ENCODE measurements at places on chromosomes 1 and 21. TPM values are rescaled to one million over a fixed set of nuclear protein-coding genes. Genes with fewer than 3 reads are reported as not detected.

DNA sequence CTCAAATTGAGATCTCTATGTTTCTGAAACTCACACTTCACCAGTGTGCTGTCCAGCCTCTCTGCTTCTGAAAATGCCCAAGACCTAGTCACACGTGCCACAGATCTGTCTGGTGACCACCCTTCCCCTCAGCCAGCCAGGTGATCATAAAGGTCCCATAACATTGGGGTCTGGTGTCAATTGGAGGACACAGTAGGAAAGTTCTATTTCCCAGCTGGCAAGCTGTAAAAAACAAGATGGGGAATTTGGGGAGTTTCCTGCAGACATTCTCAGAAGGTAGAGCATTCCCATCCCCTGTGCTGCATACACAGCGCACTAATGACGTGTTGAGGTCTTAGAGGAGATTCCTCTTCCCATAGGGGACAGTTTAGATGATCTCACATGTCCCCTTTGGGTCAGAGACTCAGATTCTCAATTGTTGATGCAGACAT is 50.1 kb downstream of the RPS6KA1 start:
- no peak for DNase-seq

DNA sequence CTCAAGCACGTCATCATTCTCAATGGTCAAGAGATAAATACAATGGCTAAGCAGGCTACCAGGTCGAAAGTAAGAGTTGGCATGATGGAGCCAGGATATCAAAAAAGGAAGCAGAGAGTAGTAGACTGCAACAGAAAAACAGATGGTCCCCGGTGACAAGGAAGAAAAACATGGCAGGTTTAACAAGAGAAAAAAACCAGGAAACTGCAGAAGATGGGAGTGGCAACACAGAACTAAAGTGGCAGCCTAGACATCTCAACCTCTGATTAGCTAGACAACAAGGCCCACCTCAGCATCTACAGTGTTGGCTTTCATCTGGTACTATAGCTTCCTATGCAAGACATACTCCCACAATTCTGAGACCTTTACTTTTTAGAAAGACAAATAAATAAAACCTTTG is 3.1 kb downstream of the UBR4 start:
- no peak for DNase-seq

GRCh38 chr1:245173446-245174211 is 18.8 kb downstream of the KIF26B start:
- no peak for DNase-seq

OPRD1 gene
- 0.09 TPM for total RNA-seq

GRCh38 chr1:184567009-184567408 is 180.2 kb downstream of the C1orf21 start:
- DNase-seq = no peak

DNA sequence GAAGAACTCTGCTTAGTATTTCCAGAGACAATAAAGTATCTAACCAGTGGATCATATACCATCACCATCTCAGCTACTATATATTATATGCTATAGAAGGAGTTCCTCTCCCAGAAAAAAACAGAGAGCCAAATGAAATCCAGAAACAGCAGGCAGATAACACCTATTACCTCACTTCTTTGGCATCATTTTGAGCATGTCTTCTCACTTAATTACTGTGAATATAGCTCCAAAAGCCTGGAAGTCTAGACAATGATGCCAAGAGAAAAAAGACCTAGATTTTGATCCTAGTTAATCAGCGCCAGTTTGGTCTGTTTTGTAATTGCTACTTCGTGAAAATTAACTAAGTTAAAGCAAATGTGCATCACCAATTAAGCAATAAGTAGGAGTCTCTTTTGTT is 131.3 kb downstream of the EIF4G3 start:
- no peak for DNase-seq

TTC34 gene
- 0.67 TPM for total RNA-seq

GRCh38 chr1:63501256-63501655 is 21.8 kb downstream of the ITGB3BP start:
- no peak for DNase-seq

DNA sequence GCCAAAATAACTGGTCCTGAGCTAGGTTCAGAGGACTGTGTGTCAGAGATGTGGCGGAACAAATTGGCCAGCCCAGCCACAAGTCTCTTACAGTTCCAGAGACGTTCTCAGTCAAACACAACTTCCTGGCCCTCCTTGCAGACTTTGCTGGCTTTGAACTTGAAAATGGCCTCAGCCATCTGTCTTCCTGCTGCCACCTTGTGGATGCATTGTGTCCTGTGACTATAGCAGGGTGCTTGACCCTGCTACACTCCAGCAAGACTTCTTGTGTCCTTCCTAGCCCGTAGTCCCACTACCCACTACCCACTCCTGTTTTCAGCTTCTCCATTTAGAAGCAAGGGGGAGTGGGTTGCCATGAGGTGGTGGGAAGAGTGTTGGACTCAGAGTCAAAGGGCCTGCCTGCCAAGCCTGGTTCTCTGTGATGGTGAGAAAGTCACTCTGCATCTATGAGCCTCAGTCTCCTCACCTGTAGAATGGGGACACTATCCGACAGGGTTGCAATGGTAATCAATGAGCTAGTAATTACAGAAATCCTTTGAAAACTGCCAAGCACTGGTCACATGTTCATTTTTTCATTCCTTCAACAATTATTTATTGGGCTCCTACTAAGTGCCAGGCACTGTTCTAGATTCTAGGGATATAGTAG is 109.9 kb downstream of the IGSF21 start:
- peak; percentile 60 for DNase-seq

- peak; percentile 47 for DNase-seq
These were observed at the start of gene ZYG11A for GRCh38 chr1:52842643-52843310. TSS of gene ZYG11A (plus strand) at chr1:52842760. CDS start at chr1:52842884, 124 bp downstream.

DNA sequence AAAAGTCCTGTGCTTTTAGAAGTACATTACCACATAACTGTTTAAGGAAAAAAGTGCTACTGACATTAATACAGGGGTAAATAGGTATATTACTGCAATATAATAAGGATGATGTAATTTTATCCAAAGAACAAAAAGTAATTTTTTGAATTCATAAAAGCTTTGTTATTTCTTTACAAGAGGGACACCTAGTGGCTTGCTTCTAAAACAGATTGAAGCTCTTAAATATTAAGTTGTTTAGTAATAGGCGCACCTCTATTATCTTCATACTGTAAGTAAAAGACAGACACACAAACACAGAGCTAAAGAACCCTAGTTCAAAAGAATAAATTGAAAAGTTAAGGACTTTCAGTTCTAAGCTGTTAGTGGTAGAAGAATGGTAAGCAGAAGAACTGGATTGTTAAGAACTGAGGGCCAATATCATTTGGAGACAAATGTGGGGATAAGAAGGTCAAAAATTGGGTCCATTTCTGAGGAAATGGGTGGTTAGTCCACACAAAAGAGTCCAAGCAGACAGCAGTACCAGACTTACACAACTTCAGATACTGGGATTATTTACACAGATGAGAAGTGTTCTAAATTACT is 15.4 kb downstream of the ZNHIT6 start:
- no peak for DNase-seq

CNR2 gene
- total RNA-seq = 0.39 TPM

DNA sequence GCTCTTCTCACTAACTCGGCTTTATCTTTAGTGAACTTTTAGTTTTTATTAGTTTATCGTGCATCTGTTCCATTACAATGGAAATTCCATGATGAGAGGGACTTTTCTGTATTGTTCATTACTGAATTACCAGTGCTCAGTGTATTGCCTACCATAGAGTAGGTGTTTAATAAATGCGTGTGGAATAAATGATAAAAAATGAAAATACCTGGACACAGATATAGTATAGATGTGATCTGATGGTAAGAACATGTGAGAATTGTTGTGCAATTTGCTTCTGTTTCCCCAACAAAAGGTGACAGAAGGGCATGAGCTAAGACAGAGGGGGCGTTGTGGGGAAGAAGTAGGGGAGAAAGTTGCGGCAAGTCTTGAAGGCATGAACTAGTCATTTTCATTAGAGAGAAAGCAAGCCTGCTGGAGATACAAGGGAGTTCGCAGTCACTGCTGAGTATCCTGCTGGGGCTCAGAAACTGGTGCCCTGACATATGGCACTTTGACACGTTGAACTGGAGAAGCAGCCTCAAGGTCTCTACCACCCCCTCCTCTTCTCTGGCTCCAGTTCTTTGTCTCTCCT is 5.6 kb upstream of the COG2 start:
- no peak for DNase-seq

- no peak for DNase-seq
These were observed 20.6 kb upstream of the MYCL start for GRCh38 chr1:39922251-39922688.

GRCh38 chr1:1114431-1114830 is 1.5 kb downstream of the C1orf159 start:
- no peak for DNase-seq

OR2L3 gene
- total RNA-seq = not detected

DNA sequence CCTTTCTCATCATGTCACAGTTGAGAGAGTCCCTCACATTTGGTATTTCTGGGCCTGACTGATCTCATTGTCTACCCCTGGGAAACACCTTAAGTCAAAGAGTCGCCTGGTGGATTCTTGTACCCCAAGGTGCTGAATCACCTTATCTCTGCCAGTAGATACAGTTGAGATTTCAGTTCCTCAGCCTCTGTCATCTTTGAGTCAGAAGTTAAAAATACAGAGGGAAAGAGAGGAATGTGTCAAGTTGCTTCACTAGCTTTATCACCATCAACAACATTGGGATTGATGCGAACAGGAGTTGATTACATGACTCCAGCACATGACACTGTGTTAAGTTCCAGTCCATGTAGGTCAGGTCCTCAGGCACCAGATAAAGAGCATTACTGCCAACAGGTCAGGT is 513.0 kb downstream of the NUF2 start:
- DNase-seq = no peak

SPRR2A gene
- not detected for total RNA-seq

DNA sequence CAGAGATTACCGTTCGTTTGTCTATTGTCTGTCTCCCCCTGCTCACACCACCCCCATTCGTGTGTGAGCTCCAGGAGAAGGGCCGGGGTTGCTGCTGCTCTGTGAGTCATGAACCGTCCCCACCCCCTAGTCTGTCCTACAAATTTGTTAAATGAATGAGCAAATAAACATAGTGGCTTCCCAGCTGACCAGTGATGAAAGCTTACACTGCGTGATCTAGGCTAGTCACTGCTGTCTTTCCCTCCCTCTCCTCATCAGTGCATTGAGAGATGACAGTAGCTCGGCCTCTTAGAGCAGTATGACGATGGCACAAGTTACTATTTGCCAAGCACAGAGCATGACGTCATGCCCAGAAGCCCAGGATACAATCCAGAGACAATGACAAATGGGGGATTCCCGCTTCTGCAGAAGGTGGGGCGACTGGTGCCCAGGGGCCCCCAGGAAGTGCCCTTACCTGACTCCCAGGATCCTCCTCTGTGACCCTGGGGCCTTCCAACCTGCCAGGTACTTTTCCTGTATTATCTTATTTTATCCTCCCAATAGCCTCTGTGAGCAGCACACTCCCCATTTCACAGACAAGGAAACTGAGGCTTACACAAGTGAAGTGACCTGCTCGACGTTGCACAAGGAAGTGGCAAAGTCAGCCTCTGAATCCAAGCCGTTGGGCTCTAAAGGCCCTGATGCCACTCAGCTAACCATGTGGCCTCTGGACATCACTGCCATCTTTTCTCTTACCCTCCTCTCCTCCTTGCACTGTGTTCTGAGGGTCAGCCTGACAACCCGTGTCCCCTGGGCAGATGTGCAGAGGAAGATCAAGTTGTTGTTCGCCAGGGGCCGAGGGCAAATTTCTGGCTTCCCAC is 8.6 kb upstream of the EPHA2 start:
- DNase-seq = no peak

CCDC190 gene
- total RNA-seq = not detected

DDR2 gene
- total RNA-seq = 36.9 TPM

- no peak for DNase-seq
These were observed 12.4 kb downstream of the NRIP1 start for GRCh38 chr21:15052459-15052763.

NBL1 gene
- 391 TPM for total RNA-seq

DNA sequence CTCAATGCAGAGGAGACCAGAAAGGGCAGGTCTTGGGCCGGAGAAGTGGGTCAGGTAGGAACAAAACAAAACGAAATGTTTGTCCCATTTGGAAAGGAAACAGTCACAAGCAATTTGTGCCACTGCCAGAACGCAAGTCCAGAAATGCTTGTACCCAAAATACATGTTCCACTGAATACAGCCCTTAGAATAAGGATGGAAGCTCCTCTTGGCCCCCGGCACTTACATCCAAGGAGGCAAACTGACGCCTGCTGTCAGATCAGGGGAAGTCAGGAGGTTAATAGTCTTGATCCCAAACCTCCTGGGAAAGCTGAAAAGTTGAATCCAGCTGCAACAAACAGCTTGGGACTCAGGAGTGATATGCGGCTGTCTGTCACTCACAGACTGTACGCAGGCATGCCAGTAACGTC is 75.9 kb upstream of the GALNT2 start:
- no peak for DNase-seq

DNA sequence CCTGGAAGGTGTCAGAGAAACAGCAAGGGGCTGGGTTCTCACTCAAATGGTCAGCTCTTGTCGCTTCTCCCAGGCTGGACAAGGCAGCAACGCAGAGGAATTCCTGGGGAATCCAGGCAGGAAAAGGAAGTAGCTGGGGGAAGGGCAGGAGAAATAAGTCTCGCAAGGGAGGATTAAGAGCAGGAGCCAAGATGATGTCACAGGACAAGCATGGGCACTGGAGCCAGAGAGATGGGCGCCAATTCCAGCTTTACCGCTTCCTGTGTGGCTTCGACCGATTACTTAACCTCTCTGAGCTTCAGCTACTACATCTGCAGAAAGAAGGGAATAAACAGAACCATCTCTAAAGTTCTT is 70.5 kb downstream of the SSBP3 start:
- peak; percentile 56 for DNase-seq

SYCP1 gene
- total RNA-seq = not detected

Data from left colon (tissue), 2 donors.